Stimulated activated CD8-positive, alpha-beta memory T cell treated with anti-CD3 and anti-CD28 coated beads, Interleukin-12 subunit alpha, Interleukin-12 subunit beta, amount 100 ng/mL, for 1 hour (primary cell): ENCODE measurements at places on chromosomes 5 and 9.

GRCh38 chr5:157556615-157557418, 18.8 kb downstream of the ADAM19 start:
- no peak for DNase-seq

GRCh38 chr5:1011226-1011631, 2.6 kb downstream of the NKD2 start:
- DNase-seq = no peak

- DNase-seq = no peak
Observed at GRCh38 chr5:109164001-109164400, 245.8 kb downstream of the PJA2 start.

GRCh38 chr9:91164724-91165520, 196.8 kb downstream of the AUH start:
- peak; percentile 35 for DNase-seq

GRCh38 chr5:171957591-171958251, 48.7 kb downstream of the FBXW11 start:
- no peak for DNase-seq

- no peak for DNase-seq
Observed at GRCh38 chr5:69493396-69494133, 975 bp downstream of the OCLN start.

- no peak for DNase-seq
Observed at GRCh38 chr9:99870126-99870525, 36.3 kb upstream of the STX17 start.

- DNase-seq = no peak
Observed at GRCh38 chr9:91103931-91104330, 257.8 kb downstream of the AUH start.

DNA sequence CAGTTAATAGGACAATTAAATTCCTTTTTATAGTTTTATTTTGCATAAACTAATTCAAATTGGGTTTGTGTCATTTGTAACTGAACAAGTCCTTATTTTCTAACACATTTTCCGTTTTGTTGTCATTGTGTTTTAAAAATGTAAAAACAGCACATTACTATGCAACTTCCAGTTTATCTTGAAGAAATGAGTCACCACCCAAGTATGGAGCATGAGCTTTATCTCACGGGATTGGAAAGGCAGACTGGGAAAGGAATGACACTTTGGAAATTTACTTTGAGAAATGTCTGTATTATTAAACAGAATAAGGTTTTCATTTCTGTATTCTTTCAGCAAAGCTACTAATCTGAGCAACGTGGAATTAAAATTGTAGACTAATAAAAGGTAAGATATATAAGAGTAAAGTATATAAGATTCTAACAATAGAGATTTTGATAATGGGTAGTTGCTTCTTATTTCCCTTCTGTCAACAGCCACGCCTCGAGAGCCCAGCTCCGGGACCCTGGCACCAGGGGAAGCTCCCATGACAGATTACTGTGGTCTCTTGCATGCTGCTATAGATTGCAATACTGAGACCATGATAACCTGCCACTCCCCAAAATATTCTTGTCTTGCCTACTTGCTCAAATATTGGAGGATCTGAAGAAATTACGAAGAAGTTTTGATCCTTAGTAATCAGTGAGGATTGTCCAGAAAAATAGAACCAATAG, 433.1 kb downstream of the CHSY3 start:
- no peak for DNase-seq

DNA sequence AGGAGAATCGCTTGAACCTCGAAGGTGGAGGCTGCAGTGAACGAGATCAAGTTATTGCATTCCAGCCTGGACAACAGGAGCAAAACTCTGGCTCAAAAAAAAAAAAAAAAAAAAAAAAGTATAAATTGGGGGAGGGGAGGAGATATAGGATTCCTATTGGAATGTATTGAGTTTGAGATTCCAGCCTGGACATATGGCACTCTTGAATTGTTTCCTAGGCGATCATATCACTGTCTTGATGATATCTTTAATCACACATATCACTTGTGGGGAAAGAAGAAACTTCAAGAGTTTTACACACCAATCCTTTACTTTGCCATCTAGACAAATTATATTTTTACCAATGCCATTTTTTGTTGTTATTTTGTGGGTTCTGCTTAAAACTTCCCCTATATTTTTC, 42.4 kb downstream of the TMC1 start:
- no peak for DNase-seq

GRCh38 chr9:79687131-79687447, 115.3 kb downstream of the TLE4 start:
- peak; percentile 3 for DNase-seq

- no peak for DNase-seq
Observed at GRCh38 chr9:99720455-99721050, 101.1 kb upstream of the NR4A3 start.

GRCh38 chr5:81066102-81066501, 105.9 kb downstream of the RASGRF2 start:
- no peak for DNase-seq

- no peak for DNase-seq
Observed at GRCh38 chr9:135330685-135331590, 148.6 kb upstream of the PPP1R26 start.

GRCh38 chr5:138371454-138371853, 19.0 kb downstream of the KDM3B start:
- DNase-seq = no peak

DNA sequence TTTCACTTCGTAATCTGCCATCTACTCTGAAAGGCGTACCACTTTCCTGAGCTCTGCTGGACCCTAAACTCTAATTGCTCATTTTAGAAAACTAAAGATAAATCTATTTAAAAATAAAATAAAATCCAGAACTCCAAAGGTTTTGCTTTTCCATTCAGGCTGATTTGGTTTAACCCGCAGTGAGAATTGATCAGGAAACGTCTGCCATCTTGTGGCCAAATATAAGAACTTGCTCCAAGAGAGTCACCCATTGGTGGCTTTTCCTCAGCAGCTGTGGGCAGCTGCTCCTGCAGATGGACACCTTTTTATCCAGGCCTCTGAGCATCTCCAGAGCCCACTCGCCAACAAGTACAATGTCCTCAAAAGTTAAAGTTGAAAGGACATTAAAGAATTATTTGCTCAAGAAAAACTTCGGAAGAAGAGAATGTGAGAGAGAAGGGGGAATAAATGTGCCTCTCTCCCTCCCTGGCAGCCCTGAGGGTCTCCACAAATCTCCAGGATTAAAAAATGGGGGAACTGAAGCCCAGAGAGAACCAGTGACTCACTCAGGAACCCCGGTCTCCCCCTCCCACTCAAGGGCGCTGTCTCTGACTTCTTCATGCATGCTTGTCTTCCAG, 4.1 kb downstream of the SAXO1 start:
- DNase-seq = no peak

- DNase-seq = no peak
Observed at GRCh38 chr9:12817702-12818101, 42.9 kb downstream of the LURAP1L start.

DNA sequence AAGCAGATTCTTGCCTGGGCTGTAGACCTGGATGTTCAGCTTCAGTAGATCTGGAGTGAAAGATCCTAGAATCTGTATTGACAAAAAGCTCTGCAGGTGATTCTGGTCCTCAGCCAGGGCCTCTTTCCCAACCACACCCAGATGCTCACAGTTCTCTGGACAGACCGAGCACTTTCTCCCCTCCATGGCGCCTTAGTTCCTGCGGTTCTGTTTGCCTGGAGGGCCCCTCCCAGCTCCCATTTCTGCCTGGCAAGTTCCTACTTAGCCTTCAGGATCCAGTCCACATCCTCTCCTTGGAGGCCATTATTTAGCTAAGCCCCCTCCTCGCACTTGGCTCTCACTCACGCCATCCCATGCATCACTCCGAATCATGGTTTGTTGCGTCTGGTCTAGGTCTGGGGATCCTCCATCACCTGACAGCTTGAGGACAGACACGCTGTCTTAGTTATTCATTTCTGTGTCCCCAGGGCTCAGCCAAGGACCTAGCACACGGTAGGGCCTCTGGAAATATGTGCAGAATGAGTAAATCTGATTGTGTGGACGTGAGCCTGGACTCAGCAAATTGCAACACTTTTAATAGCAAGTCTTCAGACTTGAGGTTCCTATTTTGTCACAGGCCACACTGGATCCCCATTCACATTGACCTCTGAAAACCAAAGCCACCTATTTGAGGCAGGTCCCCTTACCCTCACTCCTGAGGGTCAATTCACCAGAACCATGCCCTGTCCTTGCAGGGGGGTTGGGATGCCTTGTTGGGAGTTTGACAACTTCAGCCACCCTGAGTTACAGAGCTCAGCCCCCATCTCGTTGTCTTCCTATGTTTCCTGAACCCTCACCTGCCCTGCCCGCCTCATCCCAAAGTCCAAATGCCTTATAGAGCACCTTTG, 50.7 kb downstream of the COL15A1 start:
- no peak for DNase-seq

GRCh38 chr9:14294659-14295058, 19.3 kb downstream of the NFIB start:
- no peak for DNase-seq

DNA sequence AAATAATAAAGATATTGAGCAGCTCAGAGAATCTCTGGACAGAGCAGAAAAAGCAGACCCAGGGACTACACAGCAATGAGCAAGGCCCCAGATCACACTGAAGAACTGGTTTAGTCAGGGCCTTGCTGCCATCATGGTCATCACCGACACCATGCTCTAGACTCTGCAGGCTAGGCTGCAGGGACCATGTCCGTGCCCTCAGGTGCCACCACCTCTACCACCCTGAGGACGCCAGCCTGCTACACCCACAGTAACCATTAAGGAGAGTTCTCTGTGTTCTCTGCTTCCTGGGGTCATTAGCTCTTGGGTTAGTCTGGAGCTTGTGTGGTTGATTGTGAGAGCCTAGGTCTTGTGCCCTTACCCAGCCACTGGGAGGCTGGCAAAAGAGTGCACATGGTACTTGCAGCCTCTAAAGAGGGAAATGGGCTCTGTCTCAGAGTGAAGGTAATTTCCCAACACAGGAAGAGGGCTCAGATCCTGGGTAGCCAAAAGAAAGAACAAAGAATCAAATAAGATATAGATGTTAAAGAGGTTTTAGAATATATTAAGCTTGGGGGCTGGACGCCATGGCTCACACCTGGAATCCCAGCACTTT, 31.9 kb upstream of the JADE2 start:
- DNase-seq = no peak

- DNase-seq = no peak
Observed at GRCh38 chr9:88436379-88436778, 48.1 kb downstream of the SPIN1 start.

DNA sequence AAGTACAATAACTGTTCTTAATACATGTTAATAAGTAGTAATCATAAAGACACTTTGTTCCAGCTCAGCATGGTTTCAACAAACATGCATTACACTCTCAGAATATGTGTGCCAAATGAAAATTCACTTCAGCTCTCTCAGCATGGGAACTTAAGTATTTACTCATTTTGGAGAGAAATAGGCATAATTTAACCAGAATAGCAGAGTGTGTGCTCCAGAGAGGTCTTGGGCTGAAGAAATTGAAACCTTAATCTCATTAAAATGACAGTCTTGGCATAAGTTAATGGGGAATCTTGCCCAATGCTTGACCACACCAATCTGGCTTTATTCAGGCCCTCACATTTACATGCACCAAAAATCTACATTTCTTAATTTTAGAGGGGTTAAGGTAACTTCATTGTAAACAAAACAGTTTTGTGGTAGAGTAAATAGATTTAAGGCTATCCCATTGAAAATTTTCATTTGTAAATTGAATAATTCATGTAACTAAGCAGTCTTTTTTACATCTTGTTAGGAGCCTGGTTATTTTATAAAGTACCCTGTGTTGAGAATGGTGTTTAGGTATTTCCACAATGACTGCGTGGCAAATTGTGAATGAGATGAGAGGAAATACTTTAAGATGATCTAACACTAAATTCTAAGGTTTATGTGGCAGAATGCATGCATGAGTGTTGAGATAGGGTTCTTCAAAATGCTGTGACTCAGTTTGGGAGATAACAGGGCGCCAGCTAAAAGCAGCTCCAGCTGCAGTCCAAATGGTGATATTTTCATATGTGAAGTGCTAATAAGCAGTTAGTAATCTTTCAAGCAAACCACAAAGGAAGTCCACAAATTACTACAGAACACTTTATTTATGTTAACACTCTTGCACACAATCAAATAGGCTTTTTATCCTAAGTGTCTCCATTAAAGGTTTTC, 11.3 kb upstream of the LOX start:
- DNase-seq = no peak

DNA sequence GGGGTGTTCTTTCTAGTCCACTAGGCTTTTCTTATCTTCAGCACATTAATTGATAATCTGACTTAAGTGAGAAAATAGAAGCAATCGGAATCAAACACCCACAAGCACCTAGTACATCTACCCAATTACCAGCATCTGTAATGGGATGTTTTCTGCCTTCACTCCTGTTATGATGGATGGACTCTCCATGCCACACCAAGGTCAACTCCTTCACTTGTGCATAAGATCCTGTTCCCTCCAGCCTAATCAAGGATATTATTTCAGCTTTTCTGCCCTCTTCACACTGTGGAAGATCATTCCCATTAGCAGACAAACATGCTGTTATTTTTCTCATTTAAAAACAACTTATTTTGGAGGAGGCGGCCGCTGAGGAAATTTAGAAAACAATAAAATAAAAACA, 162.0 kb upstream of the EDIL3 start:
- DNase-seq = no peak

DNA sequence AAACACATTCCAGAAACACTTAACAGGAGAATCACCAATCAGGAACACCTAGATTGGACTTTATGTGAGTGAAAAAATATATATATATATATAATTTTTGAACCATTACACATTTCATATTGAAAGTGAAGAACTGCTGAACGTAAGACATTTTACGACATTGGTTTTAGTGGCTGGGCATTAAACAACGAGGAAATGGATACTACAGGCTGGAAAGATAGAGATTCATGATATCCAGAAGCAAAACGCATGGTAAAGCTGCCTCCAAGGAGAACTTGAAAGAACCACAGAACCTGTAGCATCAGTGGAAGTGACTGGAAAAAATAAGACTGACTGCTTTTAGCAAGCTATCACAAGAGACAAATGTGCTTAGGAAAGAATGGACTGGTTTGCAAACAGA, 13.2 kb upstream of the NDUFS4 start:
- DNase-seq = no peak

- DNase-seq = no peak
Observed at GRCh38 chr9:107467416-107467815, 22.2 kb downstream of the KLF4 start.

DNA sequence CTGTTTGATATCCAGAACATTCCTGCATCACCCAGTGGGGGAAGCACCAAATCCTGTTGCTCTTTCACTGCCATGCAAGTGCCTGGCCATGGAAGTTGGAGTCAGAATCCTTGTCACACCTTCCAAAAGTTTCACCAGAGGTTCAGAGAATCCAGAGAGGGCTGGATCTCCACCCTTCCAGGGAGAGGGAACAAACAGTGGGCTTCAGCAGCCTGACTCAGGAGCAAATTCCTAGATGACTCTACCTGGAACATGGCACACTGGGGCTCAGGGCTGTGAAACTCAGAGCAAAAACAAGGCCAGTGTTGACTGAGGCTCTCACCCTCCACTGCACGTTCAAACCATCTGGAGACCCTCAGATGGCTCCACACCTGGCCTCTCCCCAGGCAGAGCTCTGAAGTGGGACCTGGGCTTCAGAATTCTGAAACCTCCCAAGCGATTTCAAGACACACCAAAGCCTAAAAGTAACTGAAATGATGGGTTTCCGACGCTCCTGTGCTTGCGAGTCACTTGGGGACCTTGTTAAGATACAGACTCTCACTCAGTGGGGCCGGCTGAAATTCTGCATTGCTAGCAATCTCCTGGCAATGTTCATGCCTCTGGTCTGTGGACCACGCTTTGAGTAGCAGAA, 205.9 kb downstream of the AUH start:
- DNase-seq = no peak
